NCI-H187 (cell line): ENCODE measurements at places on chromosomes 12 and 14.

GRCh38 chr14:36724162-36724561 is 62.5 kb downstream of the PAX9 start:
- no peak for DNase-seq

- DNase-seq = peak; percentile 9
Observed at GRCh38 chr12:123905319-123905925, 67.2 kb downstream of the CCDC92 start.

DNA sequence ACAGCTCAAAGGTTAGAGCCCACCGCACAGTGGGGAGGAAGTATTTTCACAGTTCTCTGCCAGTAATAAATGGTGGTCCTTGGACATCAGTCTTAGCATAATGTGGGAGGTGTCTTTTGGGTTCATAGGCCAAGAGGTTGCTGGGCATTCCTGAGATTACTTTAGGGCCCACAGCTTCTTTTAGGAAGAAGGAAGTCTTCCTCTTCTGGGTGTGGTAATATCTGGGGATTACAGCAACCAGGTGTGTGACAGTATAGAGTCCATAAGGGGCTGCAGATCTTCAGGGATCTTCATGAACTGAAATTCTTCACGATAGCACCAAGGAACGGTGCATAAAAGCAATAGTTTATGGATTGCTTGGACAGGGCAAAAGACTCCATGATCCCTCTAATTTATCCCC is 56.2 kb upstream of the PTGR2 start:
- DNase-seq = no peak

- DNase-seq = no peak
Observed at GRCh38 chr14:85531141-85531586, 1.2 kb downstream of the FLRT2 start.

GRCh38 chr12:27180906-27181505 is 63.1 kb upstream of the STK38L start:
- no peak for DNase-seq

DNA sequence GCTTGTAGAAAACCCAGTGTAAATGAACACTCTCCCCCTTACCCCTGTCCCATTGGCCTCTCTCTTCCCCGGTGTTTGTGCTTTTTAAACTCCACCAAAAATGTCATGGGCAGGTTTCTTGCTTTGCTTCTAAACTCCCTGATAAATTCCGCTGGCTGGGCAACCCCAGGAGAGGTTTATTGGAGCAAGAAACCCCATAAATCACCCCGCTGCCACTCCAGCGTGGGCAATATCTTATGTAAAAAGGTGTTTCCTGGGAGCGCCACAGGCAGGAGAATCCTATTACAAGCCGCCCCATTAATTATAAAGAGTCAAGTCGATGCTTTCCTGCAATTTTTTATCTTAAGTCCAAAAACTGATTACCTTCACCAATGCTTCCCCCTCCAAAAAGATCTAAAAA is 22.8 kb downstream of the LHX5 start:
- no peak for DNase-seq

GRCh38 chr14:96267916-96268315 is 11.9 kb downstream of the BDKRB1 start:
- DNase-seq = no peak

- no peak for DNase-seq
Observed at GRCh38 chr14:40842816-40843215, 763.9 kb upstream of the LRFN5 start.

DNA sequence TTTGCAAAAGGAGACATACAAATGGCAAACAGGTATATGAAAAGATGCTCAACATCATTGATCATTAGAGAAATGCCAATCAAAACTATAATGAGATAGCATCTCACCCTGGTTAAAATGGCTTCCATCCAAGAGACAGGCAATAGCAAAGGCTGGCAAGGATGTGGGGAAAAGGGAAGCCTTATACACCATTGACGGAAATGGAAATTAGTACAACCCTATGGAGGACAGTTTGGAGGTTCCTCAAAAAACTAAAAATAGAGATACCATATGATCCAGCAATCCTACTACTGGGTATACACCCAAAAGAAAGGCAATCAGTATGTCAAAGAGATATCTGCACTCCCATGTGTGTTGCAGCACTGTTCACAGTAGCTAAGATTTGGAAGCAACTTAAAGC is 17.3 kb upstream of the CKAP4 start:
- no peak for DNase-seq

GRCh38 chr14:92459030-92459949 is 54.3 kb upstream of the RIN3 start:
- DNase-seq = no peak

GRCh38 chr14:75995372-75996041 is 9.9 kb downstream of the IFT43 start:
- DNase-seq = no peak

DNA sequence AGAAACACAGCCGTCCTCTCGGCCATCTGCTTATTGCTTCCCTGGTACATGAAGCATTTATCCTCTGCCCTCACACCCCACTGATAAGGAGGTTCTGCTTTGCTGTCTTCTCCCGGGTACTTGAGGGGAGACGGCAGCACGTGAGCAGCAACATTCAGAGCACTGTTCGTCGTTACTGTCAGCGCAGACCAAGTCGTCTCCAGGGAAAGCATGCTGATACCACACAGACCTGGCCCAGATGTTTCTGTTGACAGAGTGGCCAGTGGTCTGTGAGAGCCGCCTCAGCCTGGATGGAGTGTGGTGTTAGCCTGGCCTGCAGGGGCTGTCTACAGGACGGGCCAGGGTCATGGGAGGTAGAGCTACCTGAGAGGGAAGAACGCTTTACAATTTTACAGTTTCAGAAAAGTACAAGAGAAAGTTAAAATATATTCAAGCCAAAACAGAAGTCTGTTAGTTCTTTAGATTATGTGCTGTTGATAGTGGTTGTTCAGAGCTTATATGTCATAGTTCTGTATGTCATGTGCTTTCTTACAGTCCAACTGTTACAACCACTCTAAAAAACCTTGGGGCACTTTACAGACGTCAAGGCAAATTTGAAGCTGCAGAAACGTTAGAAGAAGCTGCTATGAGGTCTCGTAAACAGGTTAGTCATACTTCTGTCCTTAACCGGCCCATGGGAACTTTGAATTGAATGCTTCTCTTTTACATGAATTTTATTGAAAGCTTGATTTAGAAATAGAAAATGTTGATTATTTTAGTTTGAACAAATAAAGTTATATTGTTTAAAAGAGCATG is 38.2 kb downstream of the XRCC3 start:
- DNase-seq = no peak

DNA sequence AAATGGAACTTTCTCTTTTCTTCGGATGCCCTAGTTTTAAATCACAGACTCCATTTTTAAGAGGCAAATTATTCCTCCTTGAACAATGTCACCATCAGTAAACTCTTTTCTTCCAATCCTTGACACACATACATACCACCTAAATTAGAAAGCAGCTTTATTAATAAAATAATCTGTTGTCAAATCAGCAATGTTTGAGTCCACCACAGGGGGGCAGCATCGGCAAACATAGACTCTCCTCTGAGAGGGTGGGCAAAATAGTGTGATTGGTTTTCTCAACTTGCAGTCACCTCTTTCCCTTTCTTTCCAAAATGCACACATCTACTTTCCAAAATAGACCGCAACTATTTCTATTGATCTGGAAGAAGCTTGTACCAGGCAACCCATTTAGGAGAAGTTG is 438.4 kb upstream of the OR4E1 start:
- DNase-seq = no peak

DNA sequence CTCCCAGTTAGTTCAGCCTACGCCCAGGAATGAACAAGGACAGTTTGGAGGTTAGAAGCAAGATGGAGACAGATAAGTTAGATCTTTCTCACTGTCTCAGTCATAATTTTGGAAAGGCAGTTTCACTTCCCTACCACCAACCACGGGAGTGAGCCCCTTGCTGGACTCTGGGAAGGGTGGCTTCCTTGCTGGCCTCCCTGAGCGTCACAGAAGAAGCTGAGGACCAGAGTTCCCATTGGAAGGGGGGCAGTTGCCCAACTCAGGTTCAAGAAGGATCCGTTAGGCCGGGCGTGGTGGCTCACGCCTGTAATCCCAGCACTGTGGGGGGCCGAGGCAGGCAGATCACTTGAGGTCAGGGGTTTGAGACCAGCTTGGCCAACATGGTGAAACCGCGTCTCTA is 106.2 kb upstream of the MAX start:
- no peak for DNase-seq

DNA sequence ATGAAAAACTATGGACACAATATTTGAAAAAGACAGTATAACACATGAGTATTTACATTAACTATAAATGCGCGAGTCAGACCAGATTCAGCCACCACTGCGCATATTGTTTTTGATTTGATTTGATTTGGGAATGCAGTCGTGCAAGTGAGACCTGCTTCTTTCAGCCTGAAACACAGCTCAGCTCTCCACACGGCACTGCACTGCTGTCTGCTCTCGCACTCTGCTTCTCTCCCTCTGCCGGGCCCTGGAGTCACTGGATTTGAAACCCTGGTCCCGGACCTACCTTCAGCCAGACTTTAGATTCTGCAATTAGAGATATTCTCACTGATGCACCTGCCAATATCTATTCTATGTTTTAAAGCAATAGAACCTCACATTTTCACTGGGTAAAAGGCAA is 143.9 kb upstream of the TMEM132C start:
- DNase-seq = no peak

DNA sequence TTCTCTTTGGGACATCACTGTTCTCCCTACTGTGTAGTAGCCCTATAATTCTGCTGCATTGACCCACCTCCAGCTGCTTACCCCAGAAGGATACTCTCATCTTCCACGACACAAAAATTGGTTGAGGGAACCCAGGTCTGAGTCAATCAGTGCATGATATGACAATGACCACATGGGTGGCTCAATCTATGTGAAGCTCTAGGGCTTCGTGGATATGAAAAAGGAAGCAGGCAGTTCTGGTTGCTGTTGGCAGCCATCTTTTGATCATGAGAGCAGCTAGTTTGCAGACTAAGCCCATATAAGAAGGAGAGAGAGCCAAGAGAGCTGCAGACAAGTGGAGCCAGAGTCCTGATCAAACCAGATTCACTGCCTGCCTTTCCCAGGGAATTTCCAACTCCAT is 57.9 kb downstream of the AVPR1A start:
- no peak for DNase-seq

GRCh38 chr14:74968811-74969210 is 13.4 kb upstream of the PGF start:
- DNase-seq = no peak

- no peak for DNase-seq
Observed at GRCh38 chr14:74109369-74109768, 24.6 kb downstream of the LIN52 start.
